ENCODE measurements at places on chromosomes 13 and 19. TPM values are rescaled to one million over a fixed set of nuclear protein-coding genes. Genes with fewer than 3 reads are reported as not detected.

BICRA gene
- 2.7 TPM for total RNA-seq

FGF22 gene
- 0.26 TPM for total RNA-seq

CNFN gene
- 1.8 TPM for total RNA-seq

CACNA1A gene
- total RNA-seq: 2.6 TPM

SOX1 gene
- not detected for total RNA-seq

FUT1 gene
- total RNA-seq: 1.8 TPM

C1QTNF9B gene
- total RNA-seq: not detected

TMIGD2 gene
- total RNA-seq: 0.23 TPM

ACOD1 gene
- total RNA-seq: not detected

ZNF835 gene
- total RNA-seq: 0.93 TPM

FPR1 gene
- total RNA-seq: 0.68 TPM

ZNF729 gene
- total RNA-seq: not detected

SBNO2 gene
- total RNA-seq: 47.0 TPM
